Activated CD4-positive, alpha-beta T cell treated with anti-CD3 and anti-CD28 coated beads, Interleukin-2, amount 50 U/mL, for 24 hours (primary cell): ENCODE measurements at places on chromosomes 12 and 14.

DNA sequence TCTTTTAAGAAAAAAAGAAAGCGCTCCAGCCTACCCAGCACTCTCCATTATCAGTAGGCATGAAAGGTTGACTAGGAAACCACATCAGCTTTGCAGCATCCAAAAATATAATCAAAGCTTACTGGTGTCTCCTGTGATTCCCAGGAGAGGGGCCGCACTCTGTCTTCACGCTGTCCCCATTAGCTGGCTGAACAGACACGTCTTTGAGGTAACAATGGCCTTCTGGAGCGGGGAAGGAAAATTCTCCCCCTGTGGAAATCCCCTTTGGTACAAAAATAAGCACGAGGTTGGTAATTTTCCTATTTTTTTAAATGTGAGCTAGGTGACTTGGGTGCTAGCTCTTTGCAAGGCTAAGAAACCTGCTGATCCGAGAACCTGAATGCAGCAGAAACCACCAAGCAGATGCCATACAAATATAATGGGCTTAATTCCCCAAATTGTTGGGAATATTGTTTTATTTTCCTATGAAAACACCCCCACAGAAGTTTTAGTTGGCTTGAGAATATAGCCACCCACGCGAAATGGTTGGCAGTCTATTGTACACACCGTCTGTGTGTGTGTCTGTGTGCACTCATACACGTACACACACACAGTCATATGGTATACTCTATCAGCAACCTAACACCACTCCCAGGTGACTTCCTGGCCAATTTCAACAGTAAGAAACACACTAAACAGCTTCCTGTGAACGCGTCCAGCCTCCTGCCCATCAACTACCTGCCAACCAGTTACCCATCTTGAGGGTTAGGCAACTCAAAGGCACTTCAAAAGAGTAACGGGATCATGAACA, 71.2 kb downstream of the KSR2 start:
- no peak for DNase-seq

- DNase-seq = no peak
These were observed 94.3 kb downstream of the RGS6 start for GRCh38 chr14:72026536-72026935.

- no peak for DNase-seq
These were observed 23.1 kb upstream of the PGF start for GRCh38 chr14:74978416-74978947.

GRCh38 chr14:33057585-33057984, 118.9 kb downstream of the NPAS3 start:
- DNase-seq = no peak

- no peak for DNase-seq
These were observed 5.6 kb downstream of the MSI1 start for GRCh38 chr12:120363274-120363855.
